ENCODE measurements at places on chromosomes 1 and 21.

- no peak for DNase-seq
Observed at GRCh38 chr21:28464095-28464494, 528.6 kb downstream of the LTN1 start.

DNA sequence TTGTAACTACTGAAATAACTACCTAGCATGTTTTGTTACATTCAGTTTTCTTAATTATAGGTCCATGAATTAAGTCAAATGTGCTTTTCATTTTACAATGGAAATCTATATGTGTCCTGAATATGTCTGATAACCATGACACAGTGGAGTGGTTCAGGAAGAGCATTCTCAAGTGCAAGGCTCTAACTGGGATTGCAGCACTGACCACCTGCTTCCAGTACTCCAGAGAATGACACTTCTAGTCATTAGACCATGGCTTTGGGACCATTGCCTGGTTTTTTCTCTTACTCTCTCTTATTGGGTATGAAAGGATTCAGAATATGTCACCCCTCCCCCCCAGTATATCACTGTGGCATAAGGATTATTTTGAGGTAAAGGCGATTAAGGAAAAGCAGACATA lies 204.9 kb upstream of the CACYBP start:
- DNase-seq: no peak

DNA sequence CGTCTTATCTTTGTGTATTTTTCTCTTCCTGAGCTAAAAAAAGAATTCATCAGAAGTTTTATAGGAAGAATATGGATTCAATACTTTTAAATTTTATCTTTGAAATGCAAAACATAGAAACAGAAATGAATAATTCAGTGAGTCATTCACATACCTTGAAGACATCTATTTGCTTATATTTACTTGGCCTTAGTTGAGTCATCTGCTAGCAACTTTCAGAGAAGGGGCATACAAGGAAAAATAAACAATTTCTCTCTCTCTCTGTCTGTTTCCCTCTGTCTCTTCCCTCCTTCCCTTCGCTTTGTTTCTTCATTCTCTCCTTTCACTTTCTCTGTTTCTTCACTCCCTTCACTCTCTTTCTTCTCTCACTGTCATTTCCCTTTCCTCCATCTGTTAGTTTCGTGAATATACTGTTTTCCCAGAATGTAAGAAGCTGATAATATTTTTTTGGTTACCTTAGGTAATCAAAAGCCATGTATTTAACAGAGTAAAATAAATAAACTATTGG lies 477.2 kb downstream of the BRINP3 start:
- no peak for DNase-seq

DNA sequence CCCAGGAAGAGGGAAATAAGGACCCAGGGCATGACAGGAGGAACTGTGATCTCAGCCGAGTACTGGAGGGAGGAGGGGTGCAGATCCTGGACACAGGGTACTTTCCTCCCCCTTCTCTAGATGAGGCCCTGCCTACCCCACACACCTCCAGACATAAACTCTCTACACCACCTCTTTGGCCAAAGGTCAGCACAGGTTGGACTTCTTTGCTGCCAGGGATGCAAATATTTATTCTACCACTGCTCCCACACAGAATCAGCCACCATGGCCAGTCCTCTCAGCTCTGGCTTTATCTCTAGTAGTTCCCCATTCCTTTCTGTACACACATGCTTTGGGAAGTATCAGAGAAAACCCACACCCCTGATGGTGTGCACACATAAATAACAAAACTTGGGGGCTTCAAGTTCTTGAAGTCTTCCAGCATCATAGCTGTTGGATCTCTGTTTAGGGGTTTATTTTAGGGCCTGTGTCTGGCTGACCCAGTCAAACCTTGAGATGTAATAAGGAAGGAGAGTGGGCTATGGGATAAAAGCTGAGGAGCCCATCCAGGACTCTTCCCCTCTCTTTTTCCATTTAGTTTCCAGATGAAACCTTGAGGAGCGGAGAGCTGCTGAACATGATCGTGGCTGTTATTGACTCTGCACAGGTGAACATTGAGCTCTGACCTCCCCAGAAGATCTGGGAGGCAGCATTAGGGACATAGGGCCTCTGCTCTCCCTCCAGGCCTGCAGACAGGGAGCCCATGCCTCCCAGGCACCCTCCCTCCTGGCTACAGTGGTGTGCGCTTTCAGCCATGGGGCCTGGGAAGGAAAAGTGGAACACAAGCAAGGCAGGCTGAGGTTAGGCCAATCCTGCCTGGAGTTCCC lies 6.7 kb upstream of the SLC27A3 start:
- DNase-seq: no peak

- no peak for DNase-seq
Observed at GRCh38 chr1:214331180-214331579, 50.2 kb downstream of the SMYD2 start.

Data from effector CD4-positive, alpha-beta T cell (primary cell).